ENCODE measurements at places on chromosomes 11 and 22.

- no peak for DNase-seq
These were observed 12.7 kb upstream of the IL2RB start for GRCh38 chr22:37162221-37163095.

GRCh38 chr11:37511425-37511933 lies 913.4 kb upstream of the RAG2 start:
- DNase-seq: peak; percentile 93

DNA sequence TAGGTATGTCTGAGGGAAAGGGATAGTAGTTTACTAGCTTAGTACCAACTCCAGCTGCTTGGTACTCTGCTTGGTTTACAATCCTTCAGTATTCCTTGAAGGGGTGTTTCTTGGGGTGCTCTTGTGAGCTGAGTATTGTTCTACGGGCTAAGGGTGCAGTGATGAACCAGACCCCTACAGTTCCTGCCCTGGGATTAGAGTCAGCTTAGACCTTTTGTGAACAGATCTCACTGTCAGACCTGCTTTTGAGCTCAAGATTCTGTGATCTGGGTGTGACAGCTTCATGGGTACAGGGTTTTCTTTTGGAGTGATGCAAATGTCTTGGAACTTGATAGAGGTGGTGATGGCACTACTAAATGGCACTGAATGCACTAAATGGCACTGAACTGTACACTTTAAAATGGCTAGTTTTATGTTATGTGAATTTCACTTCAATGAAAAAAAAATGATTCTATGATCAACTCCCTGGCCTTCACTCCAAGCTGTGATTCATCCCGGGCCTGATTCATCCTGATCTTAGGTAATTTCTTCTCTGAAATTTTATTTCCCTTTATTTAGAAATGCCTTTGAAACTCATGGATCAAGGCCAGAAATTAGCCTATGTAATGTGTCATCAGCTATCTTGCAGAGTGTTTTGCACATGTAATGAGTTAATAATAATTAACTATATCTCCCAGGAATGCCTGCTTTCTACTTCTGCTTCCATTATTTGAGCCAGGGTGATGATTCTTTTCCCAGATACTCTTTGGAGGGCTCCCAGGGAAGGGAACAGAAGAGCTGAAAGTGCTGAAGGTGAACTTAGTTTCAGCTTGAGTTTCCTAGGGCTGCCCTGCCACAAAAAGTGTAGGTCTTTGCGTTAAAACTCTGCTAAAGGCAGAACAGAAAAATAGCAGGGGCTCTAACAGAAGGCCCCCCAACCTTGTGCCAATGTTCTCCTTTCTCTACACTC lies 87.9 kb downstream of the NCAM1 start:
- peak; percentile 61 for DNase-seq

DNA sequence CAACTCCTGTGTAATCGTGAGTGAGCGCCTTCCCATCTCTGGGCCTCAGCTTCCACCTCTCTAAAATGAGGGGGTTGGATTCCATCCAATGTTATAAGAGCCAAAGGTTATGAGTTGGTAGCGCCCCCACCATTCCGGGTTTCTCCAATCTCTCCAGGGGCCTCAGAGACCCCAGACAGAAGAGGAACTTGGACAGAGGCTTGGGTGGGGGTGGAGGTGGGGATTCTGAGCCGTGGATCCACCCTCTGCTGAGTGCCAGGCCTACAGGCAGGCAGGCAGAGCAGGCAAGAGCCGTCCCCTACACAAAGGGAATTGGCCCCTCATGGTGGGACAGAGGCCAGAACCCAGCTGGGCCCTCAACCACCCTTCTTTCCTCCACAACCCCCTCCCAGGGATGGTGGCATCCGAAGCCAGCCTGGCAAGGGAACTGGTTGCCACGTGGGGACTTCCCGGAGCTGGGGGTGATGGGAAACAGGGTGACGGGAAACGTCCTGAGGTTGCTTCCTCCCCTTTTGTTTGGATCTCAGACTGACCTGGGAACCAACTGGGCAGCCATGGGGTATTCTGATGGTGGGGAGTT lies 31.8 kb downstream of the TXN2 start:
- no peak for DNase-seq

- peak; percentile 33 for DNase-seq
These were observed 79.3 kb upstream of the SHANK2 start for GRCh38 chr11:71331631-71332030.

- no peak for DNase-seq
These were observed 64.3 kb upstream of the IGLL5 start for GRCh38 chr22:22823131-22823810.

GRCh38 chr11:12048936-12049790 lies 40.7 kb upstream of the DKK3 start:
- no peak for DNase-seq

DNA sequence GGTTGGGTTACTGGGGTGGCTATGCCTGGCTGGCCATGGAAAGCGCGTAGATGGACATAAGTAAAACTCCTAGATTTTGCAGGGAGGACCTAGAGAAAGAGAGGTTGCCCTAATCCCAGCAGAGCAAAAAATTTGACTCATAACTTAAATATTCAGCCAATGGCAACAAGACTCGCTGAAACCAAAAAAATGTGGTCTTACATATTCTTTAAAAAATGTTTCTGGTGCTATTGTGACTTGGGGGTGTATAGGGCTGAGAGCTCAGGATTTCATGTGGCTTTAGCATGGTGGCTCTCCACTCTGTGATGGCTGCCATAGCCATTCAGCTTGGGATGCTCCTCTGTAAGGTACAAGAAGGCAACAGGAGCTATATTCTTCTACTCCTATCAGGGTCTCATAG lies 27.2 kb upstream of the PDGFD start:
- no peak for DNase-seq

DNA sequence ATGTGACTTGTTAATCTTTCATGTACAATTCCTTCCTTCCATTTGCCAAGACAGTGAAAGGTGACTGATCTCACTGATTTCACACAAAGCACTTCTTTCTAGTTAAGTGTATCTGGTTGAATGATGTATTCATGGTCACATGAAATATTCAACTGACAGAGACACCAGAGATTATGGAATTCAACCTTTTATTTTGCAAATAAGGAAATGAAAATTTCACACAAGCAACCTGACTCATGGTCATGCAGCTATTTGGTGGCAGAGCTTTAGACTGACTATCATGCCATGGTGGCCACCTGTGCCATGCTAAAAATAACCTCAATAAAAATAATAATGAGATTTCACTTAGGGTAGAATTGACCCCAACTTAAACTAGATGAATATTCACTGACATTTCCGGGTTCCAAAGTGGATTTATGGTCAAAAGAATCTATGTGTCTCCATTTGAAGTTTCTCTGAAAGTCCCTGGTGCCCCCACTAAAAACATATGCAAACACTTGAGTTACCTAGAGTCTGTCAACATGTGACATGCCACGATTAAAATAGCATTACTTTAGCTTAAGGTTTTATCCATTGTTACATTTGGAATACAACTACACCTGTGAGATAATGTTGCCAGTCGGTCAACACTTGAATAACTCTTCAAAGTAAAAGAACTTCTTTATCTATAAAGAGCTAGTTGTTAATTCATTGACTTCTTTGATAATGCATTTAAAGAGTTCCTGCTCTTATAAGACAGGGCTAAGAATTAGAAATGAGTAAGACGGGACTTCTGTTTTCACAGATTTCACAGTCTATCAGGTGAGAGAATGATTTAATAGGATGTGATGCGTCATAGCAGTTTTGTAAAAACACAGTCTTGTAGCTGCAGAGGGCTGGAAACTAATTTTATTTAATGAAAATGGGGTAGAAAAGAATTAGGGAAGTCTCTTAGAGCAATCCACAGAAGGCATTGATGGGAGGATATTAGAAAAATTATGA lies 94.6 kb upstream of the OR9G4 start:
- no peak for DNase-seq

DNA sequence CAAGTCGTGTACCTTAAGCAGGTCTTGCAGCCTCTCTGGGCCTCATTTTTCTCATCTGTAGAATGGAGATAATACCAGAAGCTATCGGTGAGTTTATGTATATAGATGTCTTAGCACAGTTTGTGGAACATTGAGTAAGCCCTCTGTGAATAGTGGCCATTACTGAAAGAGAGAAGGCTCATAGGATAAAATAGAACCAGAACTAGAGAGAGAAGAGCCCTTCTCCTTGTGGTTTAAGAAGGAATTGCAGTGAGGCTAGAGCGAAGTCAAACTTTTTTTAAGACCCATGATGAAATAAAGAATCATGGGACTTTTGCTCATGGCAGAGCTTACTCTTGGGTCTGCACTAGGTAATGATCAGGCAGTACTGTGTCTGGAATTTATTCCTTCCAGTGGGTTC lies 137.1 kb downstream of the TRIM44 start:
- DNase-seq: no peak

- DNase-seq: no peak
These were observed 45.4 kb downstream of the MYO7A start for GRCh38 chr11:77173494-77173893.

DNA sequence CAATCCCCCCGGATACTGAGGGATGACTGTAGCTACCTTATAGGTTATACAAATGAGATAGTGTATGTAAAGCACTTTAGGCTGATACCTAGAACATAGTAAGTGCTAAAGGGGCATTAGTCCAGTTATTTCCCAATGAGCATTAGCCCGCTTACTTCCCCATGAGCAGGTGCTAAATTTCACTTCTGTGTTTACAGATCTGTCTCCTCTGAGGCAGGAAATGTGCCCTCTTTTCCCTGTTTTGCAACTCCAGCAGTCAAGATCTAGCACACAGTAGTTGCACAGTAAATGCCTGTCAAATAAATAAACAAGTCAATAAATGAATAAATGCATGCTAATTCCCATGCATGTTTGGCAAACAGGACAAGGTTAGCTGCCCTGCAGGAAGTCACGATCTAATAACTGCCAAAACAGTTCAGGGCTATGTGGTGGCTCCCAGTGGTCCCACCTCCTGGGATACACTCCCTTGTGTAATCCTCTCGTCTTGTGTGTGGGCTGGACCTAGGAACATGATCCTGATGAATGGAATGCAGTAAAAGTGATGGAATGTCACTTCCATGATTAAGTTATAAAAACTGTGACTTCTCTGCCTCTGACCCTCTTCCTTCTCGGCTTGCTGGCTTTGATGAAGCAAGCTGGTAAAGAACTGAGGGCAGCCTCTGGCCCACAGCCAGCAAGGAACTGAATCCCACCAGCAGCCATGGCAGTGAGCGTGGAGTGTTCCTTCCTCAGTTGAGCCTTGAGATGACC lies 459.0 kb downstream of the SOX6 start:
- peak; percentile 91 for DNase-seq

DNA sequence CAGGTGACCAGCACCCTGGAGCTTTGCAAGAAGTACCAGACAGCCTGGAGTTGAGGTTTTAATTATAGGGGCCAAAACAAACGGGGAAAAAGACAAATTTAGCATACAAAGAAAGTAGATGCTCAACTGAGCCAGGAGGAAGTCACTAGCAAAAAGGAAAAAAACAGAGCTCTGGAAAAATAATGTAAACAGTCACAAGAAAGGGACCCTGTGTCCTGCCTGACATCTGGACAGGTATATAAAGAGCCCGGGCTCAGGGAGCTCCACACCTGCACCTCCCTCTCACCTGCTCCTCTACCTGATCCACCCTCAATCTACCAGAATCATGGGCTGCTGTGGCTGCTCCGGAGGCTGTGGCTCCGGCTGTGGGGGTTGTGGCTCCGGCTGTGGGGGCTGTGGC lies at the start of gene KRTAP5-10:
Gene KRTAP5-10 (plus strand): TSS at position 301 of the 400 bp plus-strand sequence. CDS start 25 bp downstream, at position 326.
- no peak for DNase-seq

DNA sequence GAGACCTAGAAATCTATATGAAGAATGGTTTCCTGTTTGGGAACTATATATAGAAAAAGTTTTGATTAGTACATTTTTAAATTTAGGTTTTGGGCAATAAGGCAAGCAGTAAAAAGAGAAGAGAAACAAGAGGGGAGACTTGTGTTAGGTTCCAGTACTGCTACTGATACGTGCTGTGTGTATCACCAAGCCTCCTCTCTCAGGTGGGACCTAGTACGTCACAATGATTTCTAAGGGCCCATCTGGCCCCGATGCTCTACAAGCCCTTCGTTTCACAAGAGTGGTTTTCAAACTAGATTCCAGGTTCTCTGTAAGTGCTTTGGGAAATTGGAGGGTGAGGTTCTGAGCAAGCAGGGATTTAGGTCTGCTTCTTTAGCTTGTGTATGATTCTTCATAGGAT lies 39.2 kb downstream of the USP35 start:
- DNase-seq: no peak

- DNase-seq: no peak
These were observed 90.4 kb downstream of the ABTB2 start for GRCh38 chr11:34267417-34267816.

GRCh38 chr22:17218341-17218740 lies 894 bp downstream of the ADA2 start:
- no peak for DNase-seq

- no peak for DNase-seq
These were observed 413.7 kb upstream of the FAT3 start for GRCh38 chr11:91810871-91811270.

DNA sequence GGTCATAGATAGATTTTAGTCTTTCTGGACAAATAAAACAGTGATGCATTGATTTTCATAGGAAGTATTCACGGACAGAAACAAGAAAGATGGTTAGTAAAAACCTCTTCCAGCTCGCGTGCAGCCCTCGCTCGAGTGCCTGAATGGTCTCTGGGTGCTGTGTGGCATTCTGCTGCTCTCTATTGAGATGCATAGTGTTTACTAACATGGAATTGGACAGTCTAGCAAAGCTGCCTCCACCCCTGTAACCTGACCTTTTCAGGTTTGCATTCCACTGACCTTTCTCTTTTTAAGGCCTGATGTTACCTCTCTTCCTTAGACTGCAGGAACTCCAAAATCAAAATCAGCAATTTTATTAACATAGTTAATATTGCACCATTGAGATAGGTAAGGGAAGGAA lies 643.4 kb downstream of the JRKL start:
- DNase-seq: no peak

GRCh38 chr11:1777737-1778136 lies 14.0 kb upstream of the CTSD start:
- DNase-seq: no peak
